ENCODE measurements at places on chromosomes 5 and 9.

- no peak for DNase-seq
These were observed 159.2 kb upstream of the GNA14 start for GRCh38 chr9:77807281-77807683.

- DNase-seq: no peak
These were observed 156.6 kb downstream of the TLR4 start for GRCh38 chr9:117860849-117861248.

DNA sequence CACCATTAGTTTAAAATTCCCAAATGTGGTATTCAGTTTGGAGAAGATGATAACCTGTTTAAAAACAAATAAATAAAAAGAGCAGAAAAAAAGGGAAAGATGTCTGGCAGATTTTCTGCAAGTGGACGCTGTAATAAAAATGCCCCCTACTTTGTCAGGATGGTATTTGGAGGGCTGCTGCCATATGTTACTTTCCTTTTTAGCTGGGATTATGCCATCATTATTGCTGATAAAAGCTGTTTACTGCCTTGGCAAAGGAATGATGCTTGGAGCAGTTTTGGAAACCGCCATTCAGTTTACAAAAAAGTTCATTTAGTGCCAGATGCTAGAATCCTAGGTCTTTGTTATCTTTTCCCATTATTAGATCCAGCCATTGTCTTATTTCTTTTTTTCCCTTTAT lies 104.8 kb downstream of the PBX3 start:
- DNase-seq: no peak

DNA sequence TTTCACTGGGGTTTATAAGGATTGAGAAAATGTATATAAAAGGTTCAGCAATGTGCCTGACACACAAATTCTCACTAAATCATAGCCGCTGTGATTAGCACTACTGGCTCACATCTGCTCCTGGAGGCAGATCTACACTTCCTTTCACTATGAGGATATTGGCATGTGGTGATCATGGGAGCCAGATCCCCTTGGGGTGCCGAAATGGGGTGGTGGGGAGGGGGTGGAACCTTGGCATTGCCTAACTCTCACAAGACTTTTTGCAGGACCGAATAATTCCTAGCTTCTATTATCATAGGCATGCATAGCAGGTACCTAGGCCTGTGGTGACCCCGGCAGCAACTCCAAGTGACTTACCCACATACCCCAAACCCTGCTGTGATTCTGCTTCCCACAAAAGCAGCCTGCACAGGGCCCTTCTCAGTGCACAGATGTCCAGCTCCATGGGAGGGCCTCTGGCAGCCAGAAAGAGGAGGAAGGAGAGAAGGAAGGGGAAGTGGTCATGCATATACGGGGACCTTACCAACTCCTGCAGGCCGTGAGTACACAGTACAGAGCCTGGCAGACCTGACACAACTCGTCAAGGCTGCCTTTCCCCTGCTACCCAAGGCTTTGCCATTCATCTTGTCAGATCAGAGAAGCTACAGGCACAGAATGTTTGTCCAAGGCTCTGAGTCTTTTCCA lies 61.3 kb upstream of the IQGAP2 start:
- DNase-seq: no peak

GRCh38 chr5:33258553-33258952 lies 182.2 kb upstream of the TARS1 start:
- no peak for DNase-seq

GRCh38 chr9:111952559-111952958 lies 55.9 kb downstream of the UGCG start:
- DNase-seq: no peak

DNA sequence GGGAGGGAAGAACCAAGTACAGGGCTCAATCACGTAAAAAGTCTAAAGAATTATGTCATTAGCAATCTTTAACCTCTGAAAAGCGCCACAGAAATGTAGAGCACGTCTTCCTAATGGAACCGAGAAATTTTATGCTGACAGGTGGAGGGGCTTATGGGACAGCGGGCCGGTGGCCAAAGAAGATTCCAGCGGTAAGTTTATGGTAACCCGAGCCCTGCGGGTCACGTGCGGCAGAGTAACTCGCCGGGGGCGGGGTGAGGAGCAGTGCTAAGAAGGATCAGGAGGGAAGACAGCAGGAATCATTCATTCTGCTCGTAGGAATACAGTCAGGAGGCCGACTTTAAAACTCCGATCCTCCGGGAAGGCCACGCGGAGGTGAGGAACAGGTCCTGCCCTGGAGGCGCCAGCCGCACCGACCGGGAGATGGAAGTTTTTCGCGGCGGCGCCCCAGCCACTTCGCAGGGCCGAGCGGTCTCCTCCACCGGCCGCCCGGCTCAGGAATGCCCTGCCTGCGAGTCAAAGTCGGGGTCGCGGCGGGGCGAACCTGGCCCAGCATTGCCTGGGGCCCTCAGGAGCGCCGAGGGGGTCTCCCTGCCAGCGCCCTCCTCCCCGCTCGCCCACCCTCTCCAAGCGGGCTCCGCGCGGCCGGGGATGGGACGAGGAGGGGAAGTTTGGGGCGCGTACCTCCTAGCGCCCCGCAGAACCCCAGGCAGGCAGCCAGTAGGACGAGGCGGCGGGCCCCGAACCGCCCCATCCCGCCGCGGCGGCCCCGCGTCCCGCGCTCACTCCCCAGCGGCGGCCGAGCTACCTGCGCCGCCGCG lies 101.8 kb downstream of the ESM1 start:
- no peak for DNase-seq

DNA sequence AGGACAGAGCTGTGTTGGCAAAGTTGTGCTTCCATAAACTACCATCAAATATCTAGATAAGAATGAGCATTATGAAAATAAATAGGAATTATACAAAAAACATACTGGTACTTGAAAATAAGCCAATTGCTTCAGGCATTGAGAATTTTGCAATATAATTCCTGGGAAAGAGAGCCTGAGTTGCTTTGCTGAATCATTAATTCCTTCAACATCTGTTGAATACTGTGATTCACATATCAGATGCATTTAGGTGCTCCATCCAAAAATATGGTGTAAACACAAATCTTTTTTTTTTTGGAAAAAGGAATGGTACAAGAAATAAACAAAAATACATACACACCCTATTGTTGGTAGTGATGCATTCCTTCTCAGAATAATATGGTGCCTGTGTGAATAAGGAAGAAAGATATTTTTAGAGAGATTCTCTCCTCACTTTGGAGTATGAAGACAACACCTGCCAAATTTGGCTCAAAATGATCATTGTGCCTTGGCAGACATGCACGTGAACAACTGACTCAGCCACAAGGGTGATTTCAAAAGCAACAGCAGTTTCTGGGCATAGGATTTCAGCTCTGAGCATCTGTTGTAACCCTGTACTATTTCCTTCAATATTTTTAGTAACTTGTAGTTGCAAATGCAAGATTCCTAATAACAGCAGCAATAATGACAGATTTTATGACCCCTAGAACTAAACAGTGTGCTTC lies 96.7 kb downstream of the CAVIN4 start:
- no peak for DNase-seq

DNA sequence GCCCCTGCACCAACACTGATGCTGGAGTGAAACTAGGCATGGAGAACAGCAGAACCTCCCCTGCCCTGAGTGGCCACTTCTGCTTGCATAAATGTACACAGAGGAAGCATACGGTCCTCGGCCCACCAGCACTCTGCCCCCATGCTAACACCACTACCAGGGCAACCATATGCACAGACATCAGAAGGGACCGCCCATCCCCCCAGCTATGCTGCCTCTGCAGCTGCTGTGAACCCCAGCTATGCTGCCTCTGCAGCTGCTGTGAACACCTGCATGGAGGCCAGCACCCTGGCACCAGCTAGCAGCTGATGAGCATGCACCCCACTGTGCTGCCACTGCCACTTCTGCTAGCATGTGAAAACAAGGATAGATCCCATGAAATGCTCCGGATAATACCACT lies 250.3 kb downstream of the TUSC1 start:
- no peak for DNase-seq

- no peak for DNase-seq
These were observed 67.2 kb downstream of the TSSK1B start for GRCh38 chr5:113367586-113367985.

DNA sequence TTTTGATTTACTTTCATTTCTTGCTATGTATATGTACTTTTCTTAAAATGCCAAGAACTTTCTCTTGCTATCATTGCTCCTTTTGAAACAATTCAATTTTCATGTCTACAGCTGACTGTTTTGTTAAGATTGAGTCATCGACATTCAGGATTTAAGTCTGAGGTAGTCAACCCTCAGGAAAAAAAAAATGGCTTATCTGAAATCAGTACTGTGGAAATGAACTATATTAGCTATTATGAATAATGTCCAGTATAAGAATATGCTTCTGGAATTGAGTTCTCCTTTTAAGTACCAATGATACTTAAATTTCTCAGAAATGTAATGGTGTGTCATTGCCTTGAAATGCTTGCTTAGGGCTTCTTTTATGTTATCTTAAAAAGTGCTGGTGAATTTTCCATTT lies 37.9 kb downstream of the TNFAIP8 start:
- no peak for DNase-seq

- no peak for DNase-seq
These were observed 33.2 kb downstream of the TNC start for GRCh38 chr9:115084709-115085108.

GRCh38 chr9:37218800-37219425 lies 98.5 kb downstream of the ZCCHC7 start:
- DNase-seq: no peak

DNA sequence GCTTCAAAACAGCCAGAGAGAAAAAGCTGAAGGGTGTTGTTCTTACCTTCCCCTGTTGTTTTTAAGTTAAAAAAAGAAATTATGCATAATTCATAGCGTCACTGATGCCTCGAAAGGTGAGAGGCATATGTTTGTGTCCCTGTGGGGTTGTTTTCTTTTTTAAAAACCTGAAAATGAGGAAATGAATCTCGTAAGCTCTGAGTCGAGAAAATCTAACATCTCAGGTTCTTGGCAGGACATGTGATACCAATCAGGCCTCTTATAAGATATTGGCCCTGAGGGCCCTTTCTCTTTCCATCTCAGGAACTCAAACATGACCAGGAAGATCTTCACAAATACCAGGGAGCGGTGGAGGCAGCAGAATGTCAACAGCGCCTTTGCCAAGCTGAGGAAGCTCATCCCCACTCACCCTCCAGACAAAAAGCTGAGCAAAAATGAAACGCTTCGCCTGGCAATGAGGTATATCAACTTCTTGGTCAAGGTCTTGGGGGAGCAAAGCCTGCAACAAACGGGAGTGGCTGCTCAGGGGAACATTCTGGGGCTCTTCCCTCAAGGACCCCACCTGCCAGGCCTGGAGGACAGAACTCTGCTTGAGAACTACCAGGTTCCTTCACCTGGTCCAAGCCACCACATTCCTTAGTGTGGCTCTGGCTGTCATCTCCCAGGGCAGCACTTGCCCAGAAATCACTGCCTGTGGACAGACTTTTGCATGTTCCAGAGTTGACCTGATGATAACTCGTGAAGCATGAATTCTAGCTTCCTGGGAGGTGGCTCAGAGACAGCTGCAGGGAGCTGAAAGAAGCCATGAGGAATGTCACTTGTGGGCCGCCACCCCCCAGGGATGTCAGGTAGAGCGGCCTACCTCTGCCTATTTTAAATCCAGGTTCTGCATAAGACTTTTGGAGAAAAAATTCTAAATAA lies at the start of gene TAL2:
Gene TAL2 (plus strand): TSS at position 274 of the 921 bp plus-strand sequence. CDS start 40 bp downstream, at position 314.
- no peak for DNase-seq

DNA sequence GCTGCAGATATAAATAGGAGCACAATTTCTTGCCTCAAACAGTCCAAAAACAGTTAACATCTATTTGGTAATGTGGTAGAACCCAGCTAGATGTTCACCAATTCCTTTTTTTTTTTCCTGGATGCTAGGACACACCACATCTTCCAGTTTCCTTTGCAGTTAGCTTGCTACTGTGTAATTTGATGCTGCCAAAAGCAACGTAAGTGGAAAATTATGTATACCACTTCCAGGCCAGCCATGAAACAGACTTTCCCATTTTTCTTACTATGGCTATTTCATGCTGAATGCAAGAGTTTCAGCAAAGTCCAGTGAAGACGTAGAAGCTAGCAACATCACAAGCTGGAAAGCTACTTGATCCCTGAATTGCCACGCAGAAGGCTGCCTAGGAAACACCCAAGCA lies 667.2 kb downstream of the TLE1 start:
- no peak for DNase-seq

DNA sequence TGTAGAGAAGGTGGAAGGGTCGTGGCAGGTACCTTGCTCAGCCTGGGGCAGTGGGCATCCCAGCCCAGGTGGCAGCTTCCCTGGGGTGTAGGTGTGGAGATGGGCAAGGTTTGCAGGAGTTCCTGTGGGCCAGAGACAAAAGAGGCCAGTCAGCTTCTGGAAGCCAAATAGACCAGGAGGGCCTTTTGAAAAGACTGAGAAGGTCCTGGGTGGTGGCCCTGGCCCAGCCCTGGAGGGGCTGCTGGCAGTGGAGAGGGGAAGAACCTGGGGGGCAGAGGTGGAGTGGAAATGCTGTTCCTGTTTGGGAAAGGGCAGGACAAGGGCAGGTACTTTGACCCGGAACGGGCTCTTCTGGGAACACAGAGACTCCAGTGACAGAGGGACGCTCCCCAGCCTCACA lies 7.0 kb upstream of the IL3 start:
- no peak for DNase-seq

GRCh38 chr5:52830650-52831049 lies 42.9 kb downstream of the ITGA1 start:
- DNase-seq: no peak

DNA sequence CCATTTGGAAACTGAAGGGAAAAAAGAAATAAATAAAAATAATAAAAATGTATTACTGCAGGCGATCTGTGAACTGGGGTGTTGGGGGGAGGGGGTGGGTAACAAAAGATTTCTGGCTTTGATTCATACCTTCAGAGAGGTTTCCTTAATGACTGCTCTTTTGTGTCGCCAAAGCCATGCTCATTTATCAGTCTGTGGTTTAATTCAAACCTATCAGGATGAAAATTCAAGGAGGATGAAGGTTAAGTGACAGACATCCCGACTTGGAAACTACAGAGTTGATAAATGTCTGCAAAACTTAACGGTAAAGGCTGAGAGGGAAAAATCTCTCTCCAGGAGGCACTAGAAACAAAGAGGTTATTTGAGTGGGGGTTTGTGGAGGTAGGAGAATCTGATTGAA lies 278.2 kb downstream of the PSAT1 start:
- DNase-seq: no peak

DNA sequence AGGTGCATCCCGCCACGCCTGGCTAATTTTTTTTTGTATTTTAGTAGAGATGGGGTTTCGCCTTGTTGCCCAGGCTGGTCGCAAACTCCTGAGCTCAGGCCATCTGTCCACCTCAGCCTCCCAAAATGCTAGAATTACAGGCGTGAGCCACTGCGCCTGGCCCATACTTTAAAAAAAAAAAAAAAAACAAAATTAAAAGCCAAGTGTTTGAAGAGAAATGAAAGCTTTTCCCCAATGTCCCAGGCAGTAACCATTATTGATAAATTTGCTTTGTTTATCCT lies 9.5 kb downstream of the PRRC2B start:
- no peak for DNase-seq

- no peak for DNase-seq
These were observed 34.4 kb upstream of the SARDH start for GRCh38 chr9:133772581-133772980.

- DNase-seq: no peak
These were observed 12.0 kb upstream of the CPLX2 start for GRCh38 chr5:175859422-175859821.

GRCh38 chr9:127096208-127096607 lies 26.2 kb downstream of the ANGPTL2 start:
- DNase-seq: no peak

GRCh38 chr5:72602696-72603685 lies 95.8 kb upstream of the ZNF366 start:
- DNase-seq: no peak

Data from stimulated activated CD8-positive, alpha-beta memory T cell treated with anti-CD3 and anti-CD28 coated beads, Interleukin-2, amount 100 ng/mL, for 1 hour (primary cell).